ENCODE measurements at places on chromosomes 4 and X. TPM values are rescaled to one million over a fixed set of nuclear protein-coding genes. Genes with fewer than 3 reads are reported as not detected.

The LGI2 gene
- not detected for total RNA-seq

The ESX1 gene
- not detected for total RNA-seq

The NWD2 gene
- not detected for total RNA-seq

The GABRG1 gene
- not detected for total RNA-seq

The TLR3 gene
- total RNA-seq, result 1.5 TPM

The FSTL5 gene
- not detected for total RNA-seq

The TLR1 gene
- total RNA-seq, result 5.3 TPM

The ZNF81 gene
- 7.5 TPM for total RNA-seq

The ASMT gene
- total RNA-seq, result 5.0 TPM

The RENBP gene
- total RNA-seq, result 6.8 TPM
